ENCODE measurements at places on chromosomes 1 and 21.

GRCh38 chr1:221708076-221708571 lies 33.8 kb downstream of the DUSP10 start:
- peak; percentile 33 for DNase-seq

GRCh38 chr1:61330018-61330417 lies 247.7 kb downstream of the NFIA start:
- peak; percentile 14 for DNase-seq

- DNase-seq, result no peak
These were observed 1271.5 kb upstream of the PRMT6 start for GRCh38 chr1:105785021-105785420.

GRCh38 chr1:6127587-6128163 lies 52.4 kb downstream of the CHD5 start:
- peak; percentile 78 for DNase-seq

GRCh38 chr21:40334159-40334558 lies 466.9 kb downstream of the PCP4 start:
- no peak for DNase-seq
